ENCODE measurements at places on chromosomes 2 and 18. TPM values are rescaled to one million over a fixed set of nuclear protein-coding genes. Genes with fewer than 3 reads are reported as not detected.
A peak's percentile ranks its signal among the peaks of the same experiment; 100 is the strongest.

The THSD7B gene
- not detected for total RNA-seq

The ABHD1 gene
- total RNA-seq, result 0.56 TPM

- peak; percentile 26 for DNase-seq
These were observed 25.2 kb upstream of the LCLAT1 start for GRCh38 chr2:30421604-30422443.

DNA sequence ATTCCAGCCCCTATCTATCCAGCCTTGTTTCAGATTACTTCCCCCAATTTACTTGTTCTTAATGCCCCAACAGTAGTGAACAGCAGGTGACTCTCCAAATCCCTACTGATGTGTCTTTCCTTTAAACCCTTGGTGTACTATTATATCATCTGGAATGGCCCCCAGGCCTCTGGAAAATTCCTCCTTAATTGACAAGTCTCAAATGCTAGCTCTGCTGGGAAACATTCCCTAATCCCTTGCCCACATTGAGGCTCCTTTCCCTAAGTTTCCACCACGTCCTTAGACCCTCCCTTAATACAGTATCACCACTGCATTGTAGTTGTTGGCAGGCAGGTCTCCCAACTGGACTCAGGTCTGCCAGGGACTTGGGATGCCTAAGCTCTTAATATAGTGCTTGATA lies 41.0 kb downstream of the MYO3B start:
- DNase-seq, result no peak

DNA sequence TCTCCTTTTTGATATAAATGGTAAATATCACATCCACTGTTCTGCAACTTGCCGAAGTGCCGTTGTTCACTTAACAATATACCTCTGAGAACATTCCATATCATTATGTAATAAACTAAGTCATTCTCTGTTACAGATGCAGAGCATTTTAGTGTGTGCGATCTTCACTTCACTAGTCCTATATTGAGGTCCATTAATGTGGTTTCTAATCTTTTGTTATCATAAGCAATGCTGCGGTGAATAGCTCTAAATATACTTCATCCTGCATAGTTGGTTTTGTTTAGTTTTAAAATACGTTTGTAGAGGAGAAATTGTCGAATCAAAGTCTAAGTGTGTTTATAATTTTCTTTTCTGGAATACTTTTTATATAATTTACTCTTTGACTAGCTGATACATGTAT lies 280.3 kb upstream of the TRIB2 start:
- DNase-seq, result no peak

DNA sequence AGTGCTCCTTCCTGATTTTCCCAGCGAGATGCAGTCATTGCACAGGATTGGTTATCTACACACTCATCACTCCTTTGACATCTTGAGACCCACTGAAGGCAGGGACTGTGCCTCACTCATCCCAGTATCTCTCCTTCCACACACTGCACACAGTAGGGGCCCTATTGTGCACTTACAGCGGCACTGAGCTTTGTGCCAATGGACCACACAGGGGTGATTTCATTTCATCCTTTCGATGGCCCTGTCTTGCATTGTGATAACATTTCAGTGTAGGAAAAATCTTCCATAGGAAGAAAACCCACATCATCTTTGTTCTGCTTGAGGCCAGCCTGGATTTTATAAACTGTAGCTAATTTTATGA lies 11.0 kb upstream of the LRRFIP1 start:
- no peak for DNase-seq

All from activated naive CD4-positive, alpha-beta T cell treated with anti-CD3 and anti-CD28 coated beads, Interleukin-2, amount 50 U/mL, for 72 hours (primary cell).